NCI-H1694 treated with DMSO at 0.1 percent for 48 hours (cell line): ENCODE measurements at places on chromosomes 3 and 15.
A peak's percentile ranks its signal among the peaks of the same experiment; 100 is the strongest.

DNA sequence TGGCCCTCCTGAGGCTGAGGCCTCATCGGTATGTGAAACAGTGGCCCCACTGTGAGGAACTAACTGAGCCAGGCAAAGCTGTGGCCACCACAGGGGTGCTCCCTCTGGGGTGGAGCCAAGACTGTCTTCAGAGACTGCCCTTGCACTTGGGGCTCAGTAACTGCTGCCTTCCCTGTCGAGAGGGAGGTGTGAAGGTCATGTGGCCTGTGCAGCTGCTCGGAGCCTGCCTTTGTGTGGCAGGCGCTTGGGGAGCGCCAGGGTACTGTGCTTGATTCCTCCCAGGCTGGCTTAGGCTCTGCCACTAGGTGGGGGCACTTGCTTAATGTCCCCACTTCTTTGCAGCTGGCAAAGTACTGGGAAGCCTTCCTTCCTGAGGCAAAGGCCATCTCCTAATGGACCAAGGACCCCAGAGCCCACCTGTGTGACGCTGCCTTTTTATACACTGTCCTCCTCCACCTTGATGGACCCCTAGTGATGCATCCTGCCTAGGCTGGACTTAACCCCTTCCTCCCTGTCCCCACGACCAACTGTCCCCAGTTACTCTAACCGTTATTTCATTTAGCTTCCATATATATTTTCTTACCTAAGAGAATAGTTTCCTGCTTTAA, 14.2 kb upstream of the SNX22 start:
- DNase-seq, result no peak

- DNase-seq, result peak; percentile 38
Measured at GRCh38 chr15:38226608-38227266, 25.9 kb upstream of the SPRED1 start.

- no peak for DNase-seq
Measured at GRCh38 chr3:183008303-183008702, 28.0 kb upstream of the DCUN1D1 start.

GRCh38 chr3:32814361-32814760, 3.4 kb upstream of the TRIM71 start:
- DNase-seq, result no peak

DNA sequence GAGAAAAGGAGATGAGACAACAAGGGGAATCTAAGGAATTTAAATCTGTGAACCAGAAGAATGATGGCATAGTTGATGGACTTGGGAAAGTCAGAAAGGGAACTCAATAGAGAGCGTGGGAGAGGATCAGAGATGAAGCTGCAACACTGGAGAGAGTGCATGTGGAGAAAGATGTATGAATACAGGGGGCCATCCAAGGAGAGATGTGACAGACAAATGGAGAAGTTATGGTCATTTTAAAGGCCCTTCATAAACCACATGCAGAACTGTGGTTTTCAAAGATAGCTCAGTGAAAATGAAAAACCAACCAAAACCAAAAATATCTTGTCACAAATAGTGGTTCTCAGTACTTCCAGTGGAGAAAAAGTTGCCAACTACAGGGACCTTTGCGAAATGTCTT, 265.2 kb downstream of the SUCLG2 start:
- DNase-seq, result no peak

- no peak for DNase-seq
Measured at GRCh38 chr3:66413151-66413751, 87.6 kb downstream of the LRIG1 start.

DNA sequence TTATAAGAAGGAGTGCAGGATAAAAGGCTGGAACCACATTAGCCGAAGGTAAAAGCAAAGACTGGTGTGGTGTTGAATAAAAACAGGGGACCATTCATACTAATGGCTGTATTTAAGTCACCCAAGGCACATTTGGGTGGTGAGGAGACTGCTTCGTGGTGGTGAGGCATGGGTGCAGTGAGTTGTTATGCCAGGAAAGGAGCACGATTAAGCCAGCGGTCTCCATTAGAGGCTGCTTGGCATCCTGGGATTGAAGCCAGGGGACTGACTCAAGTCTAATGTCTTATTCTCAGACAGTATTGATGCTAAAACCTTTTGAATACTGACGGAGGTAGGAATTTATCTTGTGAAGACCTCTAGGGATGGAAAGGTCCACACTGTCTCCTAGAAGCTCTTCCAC, 21.9 kb downstream of the FEM1B start:
- DNase-seq, result no peak

GRCh38 chr3:13788522-13789424, 91.1 kb downstream of the WNT7A start:
- DNase-seq, result no peak
